ENCODE measurements at places on chromosomes 7 and 10. TPM values are rescaled to one million over a fixed set of nuclear protein-coding genes. Genes with fewer than 3 reads are reported as not detected.
A peak's percentile ranks its signal among the peaks of the same experiment; 100 is the strongest.

GRCh38 chr7:110317541-110318265 is 773.2 kb upstream of the LRRN3 start:
- no peak overlapping the region for H3K4me3 ChIP-seq
- no peaks in the 10 kb centered on the region for H3K27me3 ChIP-seq
- DNase-seq: no peak

NCF1 gene
- not detected for total RNA-seq

DNA sequence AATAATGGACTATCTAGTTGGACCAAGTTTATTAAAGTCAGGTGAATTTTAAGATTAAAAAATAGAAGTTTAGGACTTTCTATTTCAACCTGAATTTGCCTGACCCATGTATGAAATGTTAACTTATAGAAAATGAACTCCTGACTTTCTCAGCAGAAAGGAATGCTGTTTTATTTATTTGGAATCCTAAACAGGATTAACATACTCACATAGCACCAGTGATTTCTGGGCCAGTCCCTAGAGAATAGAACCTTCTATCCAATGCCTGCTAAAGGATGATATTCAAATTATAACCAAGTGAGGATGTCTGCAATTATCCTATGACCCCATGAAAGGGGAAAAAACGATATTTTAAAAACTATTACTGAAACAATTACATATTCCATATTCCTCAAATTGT is 148.8 kb downstream of the CHRM2 start:
- H3K27ac ChIP-seq: no peak overlapping the region
- DNase-seq: no peak
- H3K4me3 ChIP-seq: no peak overlapping the region
- no peaks in the 10 kb centered on the region for H3K4me1 ChIP-seq
- no peaks in the 10 kb centered on the region for H3K36me3 ChIP-seq

TSPAN33 gene
- total RNA-seq: 6.2 TPM

TAS2R40 gene
- total RNA-seq: not detected

DNA sequence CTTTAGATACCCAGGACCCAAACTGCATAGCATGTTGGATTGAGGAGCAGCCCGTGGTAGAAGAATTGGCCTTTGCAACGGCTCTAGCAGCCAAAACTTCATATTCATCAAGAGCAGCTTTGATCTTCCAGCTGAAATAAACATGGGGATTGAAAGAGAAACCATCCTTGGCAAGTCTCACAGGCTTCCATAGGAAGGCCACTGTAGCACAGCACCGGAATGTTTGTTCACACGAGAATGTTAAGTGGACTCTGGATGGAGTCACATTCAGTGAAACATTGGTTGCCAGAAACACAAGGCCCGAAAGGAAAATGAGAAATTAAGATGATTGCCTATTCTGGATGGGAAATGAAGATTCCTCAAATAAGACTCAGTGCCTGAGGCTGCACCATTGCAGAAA is 97.4 kb downstream of the RAB18 start:
- H3K4me1 ChIP-seq: no peaks in the 10 kb centered on the region
- H3K36me3 ChIP-seq: no peaks in the 10 kb centered on the region
- peaks cover 9% of the 10 kb centered on the region for H3K27me3 ChIP-seq
- no peak overlapping the region for H3K27ac ChIP-seq

- peak overlapping the region; percentile 82 for H3K4me3 ChIP-seq
- DNase-seq: peak; percentile 79
- no peaks in the 10 kb centered on the region for H3K36me3 ChIP-seq
- peaks cover 51% of the 10 kb centered on the region for H3K4me1 ChIP-seq
- H3K27me3 ChIP-seq: no peaks in the 10 kb centered on the region
Observed at GRCh38 chr10:3467052-3467951, 294.7 kb upstream of the PITRM1 start.

DNA sequence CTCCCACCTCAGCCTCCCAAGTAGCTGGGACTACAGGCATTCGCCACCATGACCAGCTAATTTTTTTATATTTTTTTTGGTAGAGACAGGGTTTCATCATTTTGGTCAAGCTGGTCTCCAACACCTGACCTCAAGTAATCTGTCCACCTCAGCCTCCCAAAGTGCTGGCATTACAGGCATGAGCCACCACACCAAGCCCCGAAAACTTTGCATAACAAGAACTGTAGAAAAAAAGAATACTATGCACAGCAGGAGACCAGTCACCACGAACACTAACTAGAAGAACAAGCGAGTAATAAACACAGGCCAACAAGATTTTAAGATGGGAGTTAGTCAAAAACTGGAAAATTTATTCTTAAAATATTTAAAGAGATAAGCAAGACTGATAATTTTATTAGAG is 447.0 kb downstream of the ETV1 start:
- H3K4me3 ChIP-seq: no peak overlapping the region
- no peaks in the 10 kb centered on the region for H3K36me3 ChIP-seq
- no peak overlapping the region for H3K27ac ChIP-seq
- no peak for DNase-seq
- H3K27me3 ChIP-seq: no peaks in the 10 kb centered on the region

AGK gene
- 146 TPM for total RNA-seq

GRCh38 chr10:114042895-114043531 is 653 bp upstream of the ADRB1 start:
- H3K36me3 ChIP-seq: no peaks in the 10 kb centered on the region
- peaks cover 78% of the 10 kb centered on the region for H3K27me3 ChIP-seq
- DNase-seq: peak; percentile 64
- H3K4me1 ChIP-seq: peaks cover 11% of the 10 kb centered on the region
- no peak overlapping the region for H3K27ac ChIP-seq

GRCh38 chr7:154484406-154484805 is 432.2 kb downstream of the DPP6 start:
- H3K4me3 ChIP-seq: no peak overlapping the region
- H3K36me3 ChIP-seq: no peaks in the 10 kb centered on the region
- H3K27me3 ChIP-seq: no peaks in the 10 kb centered on the region
- DNase-seq: no peak
- H3K4me1 ChIP-seq: no peaks in the 10 kb centered on the region

TDRD1 gene
- 0.16 TPM for total RNA-seq

MGAM2 gene
- not detected for total RNA-seq

PBLD gene
- total RNA-seq: 1.6 TPM

- H3K4me3 ChIP-seq: no peak overlapping the region
- no peaks in the 10 kb centered on the region for H3K36me3 ChIP-seq
- DNase-seq: no peak
- H3K27me3 ChIP-seq: peaks cover 10% of the 10 kb centered on the region
- H3K4me1 ChIP-seq: no peaks in the 10 kb centered on the region
- H3K27ac ChIP-seq: no peak overlapping the region
Observed at GRCh38 chr7:31094271-31094670, 42.2 kb downstream of the ADCYAP1R1 start.

GRCh38 chr10:45437587-45438465 is 63.8 kb downstream of the ALOX5 start:
- DNase-seq: no peak
- peaks cover 11% of the 10 kb centered on the region for H3K36me3 ChIP-seq
- H3K4me1 ChIP-seq: peaks cover 29% of the 10 kb centered on the region
- no peak overlapping the region for H3K4me3 ChIP-seq
- peaks cover 2% of the 10 kb centered on the region for H3K27me3 ChIP-seq
- peak overlapping the region; percentile 34 for H3K27ac ChIP-seq

DNA sequence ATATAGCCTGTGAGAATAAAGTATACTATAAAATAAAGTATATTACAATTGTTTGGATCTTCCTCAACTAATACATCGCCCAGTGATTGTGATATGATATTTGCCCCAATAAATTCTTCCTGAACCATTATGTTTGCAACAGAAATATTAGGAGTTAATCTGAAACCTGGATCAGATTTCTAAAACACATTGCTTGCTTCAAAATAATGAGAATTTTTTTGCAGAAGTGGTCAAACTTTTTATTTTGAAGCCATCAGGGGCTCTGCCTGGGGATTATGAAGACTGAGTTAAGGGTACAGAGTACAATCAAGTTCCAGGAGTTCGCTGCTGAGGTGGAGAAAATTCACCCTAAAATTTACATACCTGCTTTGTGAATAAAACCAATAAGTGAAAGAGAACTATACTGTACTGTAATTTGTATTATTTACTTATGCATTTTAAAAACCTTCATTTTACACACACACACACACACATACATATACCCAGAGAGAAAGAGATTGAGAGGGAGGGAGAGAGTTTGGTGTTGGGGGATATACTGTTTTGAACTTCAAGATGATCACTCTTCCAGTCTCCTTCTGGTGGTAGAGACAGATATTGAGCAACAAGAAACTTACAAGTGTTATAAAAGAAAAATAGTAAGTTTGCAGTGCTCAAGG is 91.9 kb downstream of the CPED1 start:
- DNase-seq: no peak
- peaks cover 21% of the 10 kb centered on the region for H3K27me3 ChIP-seq
- no peak overlapping the region for H3K27ac ChIP-seq
- H3K4me3 ChIP-seq: no peak overlapping the region
- no peaks in the 10 kb centered on the region for H3K36me3 ChIP-seq

JMJD1C gene
- total RNA-seq: 41.7 TPM

SPDYE8 gene
- not detected for total RNA-seq

- DNase-seq: no peak
- no peaks in the 10 kb centered on the region for H3K27me3 ChIP-seq
- no peak overlapping the region for H3K27ac ChIP-seq
- H3K4me1 ChIP-seq: no peaks in the 10 kb centered on the region
- no peak overlapping the region for H3K4me3 ChIP-seq
- H3K36me3 ChIP-seq: no peaks in the 10 kb centered on the region
Observed at GRCh38 chr10:107083388-107084009, 81.0 kb downstream of the SORCS1 start.

GRCh38 chr7:1531979-1532455 is 1.5 kb downstream of the MAFK start:
- H3K4me1 ChIP-seq: peaks cover 24% of the 10 kb centered on the region
- peak overlapping the region; percentile 91 for H3K4me3 ChIP-seq
- DNase-seq: peak; percentile 74
- peaks cover 5% of the 10 kb centered on the region for H3K36me3 ChIP-seq
- H3K27me3 ChIP-seq: no peaks in the 10 kb centered on the region

DNA sequence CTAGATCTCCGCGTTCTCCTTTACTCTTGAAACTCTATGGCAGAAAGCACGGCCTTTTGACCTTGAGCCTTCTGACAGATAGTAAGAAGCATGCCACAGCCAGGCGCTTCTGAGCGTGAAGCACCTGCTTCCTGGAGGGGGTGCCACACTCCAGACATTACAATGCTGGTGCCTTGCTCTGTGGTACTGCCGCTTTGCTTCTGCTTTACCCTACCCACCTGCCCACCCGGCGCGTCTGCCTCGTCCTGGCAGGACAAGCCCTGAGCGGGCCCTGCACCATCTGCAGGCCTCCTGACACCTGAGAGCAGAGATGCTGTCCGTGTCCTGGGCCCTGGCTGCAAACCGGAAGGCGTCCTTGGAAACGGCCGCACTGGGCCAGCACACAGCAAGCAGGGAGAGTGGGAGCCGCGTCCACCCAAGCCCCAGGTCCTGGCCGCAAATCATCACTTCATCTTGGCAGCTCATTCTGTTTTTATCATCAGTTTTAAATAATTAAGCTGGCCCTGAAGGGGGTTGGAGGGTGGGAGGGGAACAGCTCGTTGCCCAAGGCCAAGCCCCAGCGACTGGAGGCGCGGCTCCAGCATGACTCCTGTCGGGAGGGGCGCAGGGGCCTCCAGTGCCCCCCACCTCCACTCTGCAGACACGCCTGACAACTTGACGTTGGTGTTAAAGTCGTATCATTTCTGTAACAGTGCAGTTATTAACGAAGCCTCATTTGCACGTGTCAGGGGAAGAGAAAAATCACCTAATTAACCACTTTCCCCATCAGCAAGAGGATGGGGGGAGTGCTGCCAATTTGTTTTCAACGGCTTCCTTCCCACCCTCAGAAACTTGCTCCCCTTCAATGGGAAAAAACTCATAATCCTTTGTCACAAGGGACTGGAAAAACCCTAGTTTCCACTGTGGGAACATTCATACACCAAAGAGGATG is 132.2 kb downstream of the MAD1L1 start:
- DNase-seq: peak; percentile 63
- no peaks in the 10 kb centered on the region for H3K27me3 ChIP-seq
- H3K27ac ChIP-seq: no peak overlapping the region
- H3K4me3 ChIP-seq: no peak overlapping the region
- H3K4me1 ChIP-seq: peaks cover 25% of the 10 kb centered on the region
- H3K36me3 ChIP-seq: peaks cover 2% of the 10 kb centered on the region

DNA sequence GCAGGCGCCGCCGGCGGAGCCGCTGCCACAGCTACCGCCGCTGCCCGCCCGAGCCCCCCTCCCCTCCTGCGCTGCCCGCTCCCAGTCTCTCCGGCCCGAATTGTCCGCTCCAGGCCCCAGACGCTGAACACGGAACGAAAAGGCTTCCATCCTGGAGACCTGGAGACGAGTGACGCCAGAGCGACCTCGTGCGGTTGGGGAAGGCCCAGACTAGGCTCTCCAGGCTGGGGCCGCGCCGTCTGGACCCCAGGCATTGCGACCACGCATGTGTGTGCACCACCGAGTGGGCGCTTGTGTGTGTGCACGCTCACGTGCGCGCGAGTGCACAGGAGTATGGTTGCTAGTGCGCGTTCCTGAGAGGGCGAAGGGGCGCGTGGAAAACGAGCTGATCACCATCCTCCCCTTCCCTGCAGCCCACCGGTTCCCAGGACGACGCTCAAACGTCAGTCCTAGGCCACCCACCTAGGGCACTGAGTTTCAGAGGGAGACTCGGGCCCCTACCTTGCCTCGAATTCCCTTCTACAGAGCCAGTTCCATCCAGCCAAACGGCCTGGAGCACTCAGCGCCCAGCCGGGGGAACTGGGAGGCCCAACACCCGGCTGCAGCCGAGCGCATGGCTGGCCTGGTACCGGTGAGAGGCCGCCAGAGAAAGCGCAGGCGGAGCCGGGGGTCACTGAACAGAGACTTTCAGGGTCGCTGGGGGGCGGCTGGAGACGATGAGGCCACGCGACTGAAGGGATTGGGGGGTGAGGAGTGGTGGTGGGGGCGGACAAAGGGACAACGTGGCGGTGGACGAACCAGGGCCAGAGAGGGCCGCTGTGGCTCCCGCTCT is 11.6 kb downstream of the LBX1 start:
- H3K4me3 ChIP-seq: no peak overlapping the region
- H3K27me3 ChIP-seq: peaks cover 86% of the 10 kb centered on the region
- H3K36me3 ChIP-seq: peaks cover 4% of the 10 kb centered on the region
- DNase-seq: peak; percentile 69
- peaks cover 26% of the 10 kb centered on the region for H3K4me1 ChIP-seq

KLF14 gene
- not detected for total RNA-seq

DNA sequence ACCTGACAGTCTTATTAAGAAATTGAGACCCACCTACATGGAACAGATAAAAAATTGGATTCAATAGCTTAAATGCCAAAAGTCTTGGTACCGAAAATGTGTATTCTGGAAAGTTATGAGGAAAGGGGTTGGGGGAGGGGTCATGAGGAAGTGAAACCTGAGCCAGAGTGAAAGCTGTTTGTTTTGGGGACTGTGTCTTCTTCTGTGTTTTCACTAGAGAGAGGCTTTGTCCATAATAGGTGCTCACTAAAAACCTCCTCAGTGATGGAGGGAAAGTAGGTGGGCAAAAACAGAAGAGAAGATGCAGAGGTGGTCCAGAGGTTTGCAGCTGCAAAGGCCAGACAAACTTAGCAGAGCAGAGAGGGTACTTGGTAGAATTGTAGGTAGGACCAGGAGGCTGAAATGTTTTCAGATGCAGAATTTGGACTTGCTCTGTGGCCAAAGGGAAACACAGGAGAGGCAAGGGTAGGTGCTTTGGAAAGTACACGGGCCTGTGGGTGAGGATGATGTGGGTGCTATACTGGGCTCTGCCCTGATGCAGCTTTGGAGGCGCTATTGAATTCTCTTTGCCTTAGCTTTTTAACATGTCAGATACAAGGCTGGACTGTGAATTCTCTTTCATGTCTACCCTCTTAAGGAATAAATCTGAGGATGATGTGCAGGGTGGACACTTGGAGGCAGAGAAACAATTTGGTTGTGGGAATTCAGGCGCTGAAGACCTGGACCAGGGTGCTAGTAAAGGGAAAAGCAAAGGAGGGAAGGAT is 254.6 kb downstream of the PTEN start:
- peaks cover 6% of the 10 kb centered on the region for H3K27me3 ChIP-seq
- peaks cover 23% of the 10 kb centered on the region for H3K4me1 ChIP-seq
- H3K36me3 ChIP-seq: no peaks in the 10 kb centered on the region
- no peak overlapping the region for H3K4me3 ChIP-seq
- H3K27ac ChIP-seq: no peak overlapping the region
- DNase-seq: no peak

PRLHR gene
- not detected for total RNA-seq

RPEL1 gene
- total RNA-seq: not detected

Measured in activated CD4-positive, alpha-beta T cell treated with anti-CD3 and anti-CD28 coated beads, Interleukin-2, amount 10 ng/mL, durations not matched to agents 24 days and 14 days (primary cell).